ENCODE measurements at places on chromosomes 2 and 18.

DNA sequence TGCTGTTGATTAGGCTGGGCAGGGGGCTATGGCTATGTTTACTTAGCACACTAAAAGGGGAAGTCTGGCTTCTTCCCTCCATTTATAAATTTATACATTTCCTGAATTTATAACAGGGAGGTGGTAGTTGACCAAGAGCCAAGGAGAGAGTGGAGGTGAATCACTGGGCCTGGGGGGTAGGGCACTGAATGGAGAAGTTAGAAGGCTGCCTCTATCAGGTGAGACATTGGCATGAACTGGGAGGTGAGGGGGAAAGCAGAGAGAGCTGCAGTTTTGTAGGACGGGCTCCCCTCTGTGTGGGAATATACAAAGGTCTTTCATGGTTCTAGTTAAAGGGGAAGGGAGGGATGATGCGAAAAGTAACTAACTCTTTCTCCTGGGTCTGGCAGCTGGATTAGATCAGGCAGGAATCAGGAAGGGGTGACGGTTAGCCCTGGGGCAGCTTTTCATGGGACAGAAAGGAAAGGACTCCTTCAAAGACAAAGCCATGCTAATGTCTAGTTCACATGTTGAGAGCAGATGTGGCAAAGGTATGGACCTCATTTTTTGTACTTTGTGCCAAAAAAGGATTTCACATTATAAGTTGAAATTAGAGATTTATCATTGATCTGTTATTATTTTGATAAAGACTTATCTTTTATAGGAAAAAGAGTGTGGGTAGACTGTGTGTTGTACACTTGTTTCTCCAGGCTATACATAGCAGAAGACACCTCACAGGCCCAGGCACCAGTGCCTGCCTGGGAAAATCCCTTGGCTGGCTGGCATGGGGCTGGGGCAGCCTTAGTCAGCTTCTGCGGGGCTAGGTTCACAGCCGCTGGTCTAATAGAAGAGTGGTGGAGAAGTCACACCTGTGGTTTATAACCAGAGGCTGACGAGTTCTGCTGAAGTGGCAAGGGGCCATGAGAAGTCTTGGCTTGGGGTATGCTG is 158.7 kb downstream of the CLIP4 start:
- no peak for DNase-seq

DNA sequence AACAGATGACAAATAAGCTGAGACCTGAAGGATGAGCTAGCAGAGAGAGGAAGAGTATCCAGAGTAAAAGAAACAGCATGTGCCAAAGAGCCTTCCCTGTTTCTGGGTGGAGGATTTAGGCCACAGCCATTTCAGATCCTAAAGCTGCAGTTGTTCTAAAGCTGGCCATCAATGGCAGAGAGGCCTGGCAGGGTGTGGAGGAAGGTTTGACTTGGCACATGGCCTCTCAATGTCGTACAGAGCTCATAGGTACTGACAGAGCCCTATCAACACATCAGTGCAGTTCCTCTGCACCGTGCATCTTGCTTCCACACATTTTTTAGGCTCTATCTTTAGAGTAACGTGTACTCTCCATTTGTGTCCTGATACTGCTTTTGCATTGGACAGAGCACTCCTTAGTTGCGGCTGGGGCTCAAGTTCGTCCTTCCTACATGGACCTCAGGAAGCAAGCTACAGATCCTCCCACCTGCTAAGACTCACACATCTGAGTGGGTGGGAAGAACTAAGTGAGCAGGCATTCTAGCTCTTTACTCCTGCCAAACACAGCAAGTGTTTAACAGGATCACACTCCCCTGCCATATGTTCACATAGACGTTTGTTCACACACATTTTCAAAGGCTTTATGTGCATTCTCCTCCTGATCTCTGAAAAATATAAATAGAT is 3.0 kb upstream of the CHMP3 start:
- DNase-seq = peak; percentile 91

GRCh38 chr2:24831221-24832072 is 38.2 kb downstream of the CENPO start:
- no peak for DNase-seq

- no peak for DNase-seq
Observed at GRCh38 chr18:55353806-55354205, 234.2 kb downstream of the TCF4 start.

DNA sequence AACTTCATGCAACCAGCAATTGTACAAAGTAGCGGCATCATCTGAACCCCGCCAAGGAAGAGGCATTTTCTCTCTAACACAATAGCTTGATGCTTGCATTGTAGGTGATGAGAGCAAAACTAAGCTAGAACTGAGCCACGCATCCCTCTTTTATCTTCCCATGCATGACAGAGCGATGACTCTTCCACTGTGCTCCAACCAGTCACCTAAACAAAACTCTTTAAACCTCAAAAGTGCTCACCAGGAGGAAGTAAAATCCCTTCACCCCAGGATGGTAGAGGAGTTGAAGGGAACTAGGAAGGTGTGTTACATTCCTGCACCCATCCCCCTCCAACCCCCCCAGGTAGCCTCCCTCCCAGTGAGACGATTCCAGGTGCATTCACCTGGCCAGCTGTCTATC is 59.7 kb upstream of the SALL3 start:
- no peak for DNase-seq

DNA sequence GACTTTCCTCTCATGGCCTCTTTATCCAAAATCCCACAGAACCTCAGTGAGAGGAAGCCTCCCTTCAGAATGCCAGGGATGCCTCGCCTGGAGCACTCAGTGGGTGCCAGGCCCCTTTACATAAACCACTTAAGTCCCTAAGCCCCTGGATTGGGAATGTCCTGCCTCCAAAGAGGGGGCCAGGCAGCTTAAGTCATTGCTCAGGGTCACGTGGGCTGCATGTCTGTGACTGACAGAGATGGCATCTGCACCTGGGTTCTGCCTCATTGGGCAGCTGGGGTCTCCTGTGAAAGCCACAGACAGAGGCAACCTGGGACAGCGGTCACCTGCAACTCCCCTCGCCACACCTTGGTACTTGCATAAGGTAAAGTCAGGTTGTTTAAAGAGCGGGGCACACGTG is 93.5 kb downstream of the MYT1L start:
- DNase-seq = no peak

DNA sequence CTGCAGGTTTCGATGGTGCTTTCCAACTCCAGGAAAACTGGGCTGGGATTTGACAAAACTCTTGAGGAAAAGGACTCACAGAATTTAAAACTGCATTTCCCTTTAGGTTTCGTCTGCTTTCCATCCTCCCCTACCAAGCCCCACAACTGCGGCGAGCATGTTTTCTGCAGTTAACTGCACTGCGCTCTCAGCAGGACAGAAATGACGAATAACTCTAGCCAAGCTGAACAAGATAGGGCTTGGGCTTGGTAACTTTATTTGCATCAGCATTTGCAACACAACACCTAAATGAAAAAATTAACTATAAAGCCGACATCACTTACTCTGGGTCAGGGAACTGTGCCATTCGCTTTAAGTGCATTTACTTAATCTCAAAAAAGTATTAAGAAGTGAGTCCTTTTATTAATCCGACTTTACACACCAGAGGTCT is 669 bp upstream of the PIKFYVE start:
- DNase-seq = no peak

DNA sequence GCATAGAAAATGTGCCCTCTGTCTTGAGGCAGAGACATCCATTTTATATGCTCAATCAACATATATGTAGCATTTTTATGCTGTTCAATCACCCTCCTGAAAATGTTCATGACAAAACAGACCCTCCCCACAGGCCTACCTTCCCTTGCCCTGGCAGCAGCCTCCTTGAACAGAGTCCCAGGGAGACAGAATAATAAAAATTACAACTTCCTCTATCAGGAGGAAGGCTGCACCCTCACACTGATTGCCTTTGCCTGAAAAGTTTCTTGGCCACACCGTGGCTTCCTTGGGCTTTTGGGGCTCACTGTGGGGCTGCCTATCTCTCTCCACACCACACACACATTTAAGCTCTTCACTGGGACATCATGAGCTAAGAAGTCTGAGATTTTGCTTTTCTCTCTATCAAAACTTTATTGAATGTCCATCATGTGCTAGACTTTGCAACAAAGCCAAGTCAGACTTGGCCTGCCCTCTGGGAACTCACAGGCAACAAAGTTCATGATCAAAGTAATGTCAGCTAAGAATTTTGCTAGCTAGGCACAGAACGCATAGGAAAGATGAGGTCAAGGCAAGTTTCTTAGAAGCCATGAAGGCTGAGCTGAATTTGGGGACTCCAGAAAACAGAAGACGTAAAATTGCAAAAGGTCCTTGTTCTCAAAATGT is 101.6 kb downstream of the BCL2L11 start:
- no peak for DNase-seq

GRCh38 chr18:3162181-3162580 is 57.6 kb downstream of the MYOM1 start:
- DNase-seq = no peak

DNA sequence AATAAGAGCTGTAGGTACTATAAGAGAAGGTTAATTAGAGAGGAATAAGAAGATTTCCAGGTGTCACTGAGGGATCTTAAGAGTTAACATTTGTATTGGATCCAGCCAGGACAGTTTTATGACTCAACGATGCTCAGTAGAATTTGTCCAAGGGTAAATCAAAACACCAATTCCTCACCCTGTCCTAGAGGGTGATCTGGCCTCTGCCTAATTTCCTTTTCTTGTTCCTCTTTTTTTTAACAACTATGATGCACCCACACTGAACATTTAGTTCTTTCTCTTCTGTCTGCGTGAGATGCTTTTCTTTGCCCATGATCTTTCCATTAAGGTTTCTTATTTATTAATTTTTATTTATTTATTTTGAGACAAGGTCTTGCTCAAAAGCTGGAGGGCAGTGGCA is 92.0 kb downstream of the PMS1 start:
- DNase-seq = no peak
